CD8-positive, alpha-beta memory T cell (primary cell): ENCODE measurements at places on chromosomes 2 and 18. TPM values are rescaled to one million over a fixed set of nuclear protein-coding genes. Genes with fewer than 3 reads are reported as not detected.

GRCh38 chr2:162016080-162016479, 57.9 kb downstream of the DPP4 start:
- no peak overlapping the region for H3K27ac ChIP-seq
- H3K27me3 ChIP-seq: no peaks in the 10 kb centered on the region
- DNase-seq: no peak
- peaks cover 12% of the 10 kb centered on the region for H3K36me3 ChIP-seq
- no peak overlapping the region for H3K4me3 ChIP-seq
- H3K4me1 ChIP-seq: peaks cover 52% of the 10 kb centered on the region

DNA sequence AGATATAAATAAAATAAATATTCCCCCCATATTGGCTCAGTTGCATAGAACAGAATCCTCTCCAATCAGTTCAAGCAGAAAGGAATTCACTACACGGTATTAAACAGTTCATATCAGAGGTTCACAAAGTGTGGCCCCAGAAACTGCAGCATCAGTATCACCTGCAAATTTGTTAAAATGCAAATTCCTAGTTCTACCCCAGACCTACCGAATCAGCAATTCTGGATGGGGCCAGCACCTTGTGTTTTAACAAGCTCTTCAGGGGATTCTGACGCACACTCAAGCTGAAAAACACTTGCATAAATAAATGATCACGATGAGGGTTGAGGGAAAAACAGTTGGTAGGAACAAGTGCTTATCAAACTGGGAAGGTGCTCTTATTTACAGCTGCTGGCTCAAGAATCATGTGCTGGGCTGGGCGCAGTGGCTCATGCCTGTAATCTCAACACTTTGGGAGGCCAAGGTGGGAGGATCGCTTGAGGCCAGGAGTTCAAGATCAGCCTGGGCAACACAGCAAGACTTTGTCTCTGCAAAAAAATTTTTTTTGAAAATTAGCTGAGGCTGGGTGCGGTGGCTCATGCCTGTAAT, 6.4 kb downstream of the GTF3C2 start:
- no peak for DNase-seq
- H3K36me3 ChIP-seq: no peaks in the 10 kb centered on the region
- no peak overlapping the region for H3K27ac ChIP-seq
- peaks cover 17% of the 10 kb centered on the region for H3K4me1 ChIP-seq
- H3K27me3 ChIP-seq: no peaks in the 10 kb centered on the region

GRCh38 chr2:217954051-217954450, 48.7 kb downstream of the TNS1 start:
- H3K4me1 ChIP-seq: no peaks in the 10 kb centered on the region
- H3K36me3 ChIP-seq: no peaks in the 10 kb centered on the region
- no peak for DNase-seq

The GPAT2 gene
- total RNA-seq: 33.6 TPM

The DAPL1 gene
- not detected for total RNA-seq
